Spinal cord (tissue), 10 donors: ENCODE measurements at places on chromosomes 2 and 18. TPM values are rescaled to one million over a fixed set of nuclear protein-coding genes. Genes with fewer than 3 reads are reported as not detected.

The ESPNL gene
- 0.90 TPM for polyA plus RNA-seq

The IL36G gene
- polyA plus RNA-seq = 0.29 TPM

The TCF23 gene
- polyA plus RNA-seq = not detected

The MPHOSPH10 gene
- 37.7 TPM for polyA plus RNA-seq

The ALK gene
- polyA plus RNA-seq = 15.9 TPM

The ZAP70 gene
- polyA plus RNA-seq = 1.9 TPM

The CNGA3 gene
- 15.2 TPM for polyA plus RNA-seq

The KLHL14 gene
- 12.5 TPM for polyA plus RNA-seq

The ASXL2 gene
- polyA plus RNA-seq = 11.2 TPM

The NETO1 gene
- polyA plus RNA-seq = 42.6 TPM

The ATAD2B gene
- polyA plus RNA-seq = 14.5 TPM

The DGUOK gene
- polyA plus RNA-seq = 85.4 TPM

The REG3A gene
- not detected for polyA plus RNA-seq

The ALLC gene
- 0.92 TPM for polyA plus RNA-seq

The SLC23A3 gene
- 0.17 TPM for polyA plus RNA-seq

The GRB14 gene
- polyA plus RNA-seq = 31.5 TPM

The LGALSL gene
- polyA plus RNA-seq = 41.0 TPM

The STK17B gene
- polyA plus RNA-seq = 10.7 TPM

The DTNB gene
- polyA plus RNA-seq = 43.0 TPM

The MCFD2 gene
- polyA plus RNA-seq = 61.5 TPM

The AKAIN1 gene
- 2.2 TPM for polyA plus RNA-seq

The FAM117B gene
- polyA plus RNA-seq = 28.4 TPM

The IL1A gene
- 0.59 TPM for polyA plus RNA-seq

The NIF3L1 gene
- 32.1 TPM for polyA plus RNA-seq

The QPCT gene
- polyA plus RNA-seq = 26.5 TPM

The GPATCH11 gene
- 22.0 TPM for polyA plus RNA-seq

The YES1 gene
- polyA plus RNA-seq = 66.6 TPM

The ARHGEF33 gene
- 5.5 TPM for polyA plus RNA-seq

The TMEM37 gene
- 4.7 TPM for polyA plus RNA-seq

The EVX2 gene
- polyA plus RNA-seq = 0.74 TPM

The DHRS9 gene
- 8.9 TPM for polyA plus RNA-seq

The HTR2B gene
- polyA plus RNA-seq = 0.26 TPM

The DTNA gene
- polyA plus RNA-seq = 139 TPM

The HMSD gene
- polyA plus RNA-seq = 4.6 TPM

The ZNF396 gene
- 4.3 TPM for polyA plus RNA-seq

The CYRIA gene
- polyA plus RNA-seq = 36.0 TPM

The DSC1 gene
- polyA plus RNA-seq = 0.06 TPM

The CRYBA2 gene
- polyA plus RNA-seq = 0.76 TPM

The ABHD1 gene
- 2.5 TPM for polyA plus RNA-seq

The RAX gene
- polyA plus RNA-seq = not detected

The NDUFV2 gene
- polyA plus RNA-seq = 133 TPM

The MYCN gene
- 25.8 TPM for polyA plus RNA-seq
